RWPE1 (cell line): ENCODE measurements at places on chromosomes 3 and 15.

DNA sequence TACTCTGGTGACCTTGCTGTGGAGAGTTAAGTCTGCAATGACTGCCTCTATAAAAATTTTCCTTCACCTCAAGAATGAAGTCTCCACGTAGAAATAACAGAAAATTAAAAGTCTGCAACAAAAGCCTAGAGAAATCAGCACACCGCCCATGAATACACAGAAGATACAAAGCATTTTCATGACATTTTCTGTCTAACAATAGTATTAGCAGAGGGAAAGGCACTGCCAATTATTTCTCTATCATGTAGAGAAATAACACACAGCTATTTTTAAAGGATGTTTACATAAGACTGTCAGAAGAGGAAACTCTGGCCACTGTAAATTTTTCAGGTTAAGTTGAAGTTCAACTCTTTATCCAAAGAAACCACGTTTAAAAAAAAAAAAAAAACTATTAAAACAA, 80.8 kb downstream of the GSK3B start:
- no peak for DNase-seq

DNA sequence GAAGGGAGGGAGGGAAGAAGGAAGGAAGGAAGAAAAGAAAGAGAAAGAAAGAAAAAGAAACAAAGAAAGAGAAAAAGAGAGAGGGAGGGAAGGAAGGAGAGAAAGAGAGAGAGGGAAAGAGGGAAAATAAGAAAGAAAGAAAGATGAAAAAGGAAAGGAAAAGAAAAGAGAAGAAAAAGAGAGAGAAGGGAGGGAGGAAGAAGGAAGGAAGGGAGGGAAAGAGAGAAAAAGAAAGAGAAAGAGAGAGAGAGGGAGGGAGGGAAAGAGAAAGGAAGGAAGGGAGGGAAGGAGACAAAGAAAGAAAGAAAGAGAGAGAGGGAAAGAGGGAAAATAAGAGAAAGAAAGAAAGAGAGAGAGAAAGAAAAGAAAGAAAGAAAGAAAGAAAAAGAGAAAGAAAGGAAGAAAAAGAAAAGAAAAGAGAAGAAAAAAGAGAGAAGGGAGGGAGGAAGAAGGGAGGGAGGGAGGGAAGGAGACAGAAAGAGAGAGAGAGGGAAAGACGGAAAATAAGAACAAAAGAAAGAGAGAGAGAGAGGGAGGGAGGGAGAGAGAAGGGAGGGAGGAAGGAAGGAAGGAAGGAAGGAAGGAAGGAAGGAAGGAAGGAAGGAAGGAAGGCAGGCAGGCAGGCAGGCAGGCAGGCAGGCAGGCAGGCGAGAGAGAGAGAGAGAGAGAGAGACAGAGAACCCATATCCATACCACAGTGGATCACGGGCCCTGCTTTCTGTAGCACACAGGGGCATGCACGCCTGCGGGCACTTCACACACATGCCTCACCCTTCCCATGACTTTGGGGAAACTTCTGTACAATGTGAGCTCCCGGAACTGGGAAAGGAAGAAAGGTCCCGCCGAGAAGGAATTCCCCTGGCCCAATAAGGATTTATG, 52.5 kb downstream of the ADCY5 start:
- DNase-seq = peak; percentile 22

GRCh38 chr3:188955919-188956318, 215.9 kb upstream of the TPRG1 start:
- no peak for DNase-seq

GRCh38 chr3:84245789-84246188, 713.0 kb upstream of the CADM2 start:
- DNase-seq = no peak

- DNase-seq = no peak
Observed at GRCh38 chr3:28651159-28651558, 302.5 kb upstream of the AZI2 start.

DNA sequence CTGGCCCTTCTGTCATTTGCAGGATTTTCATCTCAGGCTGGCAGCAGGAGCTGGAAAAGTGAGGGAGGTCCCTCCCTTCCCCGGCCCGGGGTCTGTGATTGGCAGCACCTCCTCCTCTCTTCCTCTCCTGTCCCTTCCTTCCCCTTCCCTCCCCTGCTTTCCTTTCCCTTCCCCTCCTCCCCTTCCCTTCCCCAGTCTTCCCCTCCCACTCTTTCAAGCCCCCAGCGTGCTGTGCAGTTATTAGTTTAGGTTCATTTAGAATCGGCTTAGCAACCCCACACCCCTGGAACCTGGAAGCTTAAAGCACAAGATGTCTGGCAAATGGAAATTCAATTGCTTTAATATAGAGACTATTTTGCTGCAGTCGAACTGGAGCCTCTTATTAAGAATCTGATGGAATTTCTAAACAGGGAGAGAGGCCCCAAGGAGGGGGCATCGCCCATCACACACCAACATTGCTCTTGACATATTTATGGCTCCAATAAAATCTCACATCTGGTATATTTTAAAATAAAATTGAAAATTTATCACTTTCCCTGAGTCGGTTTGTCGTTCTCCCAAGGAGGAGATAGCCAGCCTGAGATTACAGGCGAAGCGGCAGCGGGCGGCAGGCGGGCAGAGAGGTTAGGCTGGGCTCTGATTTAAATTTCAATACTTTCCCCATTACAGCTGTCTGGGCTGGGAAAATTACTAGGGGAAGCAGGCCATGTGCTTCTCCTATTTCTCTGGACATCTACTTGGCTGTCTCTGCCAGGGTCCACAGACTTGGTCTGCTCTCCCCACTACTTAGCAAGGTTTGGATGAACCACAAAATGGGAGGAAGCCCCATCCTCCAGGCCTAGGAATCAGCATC, 98.9 kb downstream of the LINGO1 start:
- no peak for DNase-seq

DNA sequence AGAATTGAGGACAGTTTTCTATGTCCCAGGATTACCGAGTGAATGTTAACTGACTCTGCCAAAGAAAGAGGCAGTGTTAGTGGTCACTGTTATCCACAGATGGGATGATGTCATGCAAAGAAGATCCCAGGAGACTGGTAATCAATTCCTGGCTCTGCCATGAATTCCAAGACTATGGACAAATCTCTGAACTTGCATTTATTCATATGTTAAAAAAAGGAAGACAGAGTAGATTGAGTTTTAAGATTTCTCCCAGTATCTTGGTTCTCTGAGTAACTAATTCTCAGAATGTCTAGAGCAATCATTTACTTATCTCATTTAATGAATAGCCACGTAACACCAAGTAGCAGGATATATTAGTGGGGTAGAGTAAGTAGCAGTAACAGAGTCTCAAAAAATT, 11.5 kb upstream of the MAP3K13 start:
- no peak for DNase-seq

- DNase-seq = no peak
Observed at GRCh38 chr15:25057574-25057973, 102.8 kb downstream of the SNRPN start.

- DNase-seq = no peak
Observed at GRCh38 chr3:172561897-172562640, 38.8 kb upstream of the TNFSF10 start.

GRCh38 chr3:100108464-100109079, 5.7 kb downstream of the FILIP1L start:
- DNase-seq = no peak

DNA sequence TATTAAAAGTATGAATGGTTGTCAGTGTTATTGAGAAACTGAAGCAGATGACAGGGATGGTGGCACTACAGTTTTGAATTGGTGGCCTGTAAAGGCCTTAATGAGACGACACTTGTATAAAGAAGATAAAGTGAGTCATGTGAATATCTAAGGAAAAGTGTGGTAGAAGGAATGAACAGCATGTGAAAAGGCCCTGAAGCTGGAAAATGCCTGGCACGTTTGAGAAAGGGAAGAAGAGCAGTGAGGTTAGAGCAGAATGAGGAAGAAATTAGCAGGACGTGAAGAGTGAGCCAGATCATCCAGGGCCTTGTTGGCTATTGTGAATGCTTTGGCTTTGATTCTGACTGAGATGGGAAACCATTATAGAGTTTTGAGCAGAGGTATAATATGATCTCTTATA, 387.6 kb upstream of the DPH6 start:
- no peak for DNase-seq

DNA sequence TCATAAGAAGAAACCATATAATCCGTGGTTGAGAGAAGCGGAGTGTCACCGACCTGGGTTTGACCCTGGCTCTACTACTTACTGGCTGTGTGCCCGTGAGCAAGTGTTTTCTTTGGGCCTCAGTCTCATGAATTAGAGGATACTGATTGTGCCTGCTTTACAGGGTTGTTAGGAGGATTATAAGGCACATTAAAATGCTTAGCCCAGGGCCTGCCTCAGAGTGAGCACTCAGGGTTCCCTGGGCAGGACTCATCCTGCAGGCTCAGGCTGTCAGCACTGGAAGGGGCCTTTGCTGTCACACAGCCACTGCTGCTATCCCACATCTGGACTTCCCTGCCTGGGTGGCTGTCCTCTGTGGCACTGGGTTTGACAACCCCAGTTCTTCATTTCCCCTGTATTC, 4.7 kb downstream of the PLA2G4F start:
- no peak for DNase-seq

- no peak for DNase-seq
Observed at GRCh38 chr3:52436500-52437149, 8.3 kb downstream of the SEMA3G start.

DNA sequence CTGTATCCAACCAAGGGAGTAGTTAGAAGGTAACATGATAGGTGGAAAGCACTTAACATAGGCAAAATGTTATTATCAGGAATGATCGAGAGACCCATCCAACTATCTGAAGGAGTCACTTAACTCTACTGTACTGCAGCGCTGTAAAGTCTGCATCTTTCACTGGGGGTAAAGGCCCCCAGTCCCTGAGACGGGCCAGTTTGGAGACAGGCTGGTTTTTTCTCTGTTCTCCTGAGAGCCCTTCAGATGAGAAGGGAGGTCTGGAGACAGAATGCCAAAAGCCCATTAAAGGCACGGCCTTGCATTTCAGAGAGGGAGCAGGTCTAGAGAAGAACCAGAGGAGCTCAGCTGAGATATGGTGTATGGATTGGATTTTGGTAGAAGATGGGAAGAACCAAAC, 71.3 kb upstream of the CGNL1 start:
- DNase-seq = no peak

GRCh38 chr3:87088993-87089841, 98.3 kb upstream of the VGLL3 start:
- no peak for DNase-seq

DNA sequence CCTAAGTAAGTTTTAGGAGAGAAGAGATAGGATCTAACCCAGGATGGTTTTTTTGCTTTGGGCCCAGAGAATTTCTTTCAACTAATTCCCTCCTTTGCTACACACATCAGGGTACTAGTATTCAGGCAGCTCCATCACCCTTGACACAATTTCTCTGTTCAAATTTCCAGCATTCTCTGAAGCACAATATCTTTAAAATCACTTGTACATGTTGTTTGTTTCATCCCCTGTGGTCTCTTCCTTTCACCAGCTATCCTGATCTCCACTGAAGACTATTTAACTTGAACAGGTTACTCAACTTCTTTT, 32.4 kb upstream of the FNDC3B start:
- no peak for DNase-seq

DNA sequence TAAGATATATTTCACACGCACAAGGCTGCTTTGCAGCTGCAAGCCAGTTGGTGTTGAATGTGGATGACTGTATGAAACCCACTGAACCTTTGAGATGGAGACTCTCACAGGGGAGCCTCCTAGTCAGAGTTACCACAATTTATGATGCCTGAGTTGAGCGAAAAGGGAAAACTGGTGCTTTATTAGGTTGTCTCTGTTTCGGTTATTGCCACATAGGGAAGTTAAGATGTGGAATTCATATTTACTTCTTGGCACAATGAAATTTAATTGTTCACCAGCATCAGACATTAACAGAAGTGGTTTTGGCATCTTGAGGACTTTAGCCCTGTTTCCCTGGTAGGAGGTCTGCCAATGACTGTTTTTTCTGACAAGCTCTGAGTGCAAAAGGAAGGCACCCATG, 358.2 kb downstream of the SQOR start:
- no peak for DNase-seq

GRCh38 chr3:148845756-148846395, 18.3 kb downstream of the CPB1 start:
- no peak for DNase-seq

- no peak for DNase-seq
Observed at GRCh38 chr3:143538577-143538981, 309.7 kb downstream of the SLC9A9 start.

DNA sequence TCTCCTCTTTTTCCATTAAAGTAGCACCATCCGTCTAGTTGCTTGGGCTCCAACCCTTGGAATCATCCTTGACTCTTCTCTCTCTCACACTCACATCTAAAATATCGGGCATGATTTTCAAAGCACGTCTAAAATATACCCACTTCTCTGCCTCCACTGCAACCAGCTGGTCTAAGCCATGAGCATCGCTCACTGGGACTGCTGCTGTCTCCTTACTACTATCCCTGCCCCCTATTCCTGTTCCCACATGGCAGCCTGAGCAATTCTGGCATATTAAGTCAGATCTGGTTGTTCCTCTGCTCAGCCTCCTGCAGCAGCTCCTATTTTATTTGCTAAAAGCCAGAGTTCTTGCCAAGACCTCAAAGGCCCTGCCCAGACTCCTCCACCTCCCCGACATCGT, 53.7 kb downstream of the ST6GAL1 start:
- no peak for DNase-seq

GRCh38 chr3:192215-192929, 4.2 kb upstream of the CHL1 start:
- no peak for DNase-seq
